T-helper 17 cell (primary cell): ENCODE measurements at places on chromosomes 11 and 22.

DNA sequence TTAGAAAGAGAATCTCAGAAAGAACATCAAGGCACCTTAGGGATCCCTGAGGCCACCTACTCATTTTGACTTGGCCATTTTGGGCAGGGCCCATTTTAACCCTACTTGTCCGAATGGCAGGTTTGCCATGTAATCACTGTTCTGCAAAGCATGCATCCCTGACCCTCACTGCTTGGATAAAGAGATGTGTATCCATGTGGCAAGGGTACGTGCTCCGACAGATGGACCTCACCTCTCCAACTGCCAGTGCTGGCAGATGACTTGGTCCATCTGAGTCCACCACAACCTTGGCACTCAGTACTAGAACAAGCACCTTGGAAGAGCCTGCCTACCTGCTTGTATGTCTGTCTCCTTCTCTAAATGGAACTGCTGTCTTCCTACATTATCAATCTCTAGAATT is 139.4 kb downstream of the SPATA19 start:
- DNase-seq: no peak

DNA sequence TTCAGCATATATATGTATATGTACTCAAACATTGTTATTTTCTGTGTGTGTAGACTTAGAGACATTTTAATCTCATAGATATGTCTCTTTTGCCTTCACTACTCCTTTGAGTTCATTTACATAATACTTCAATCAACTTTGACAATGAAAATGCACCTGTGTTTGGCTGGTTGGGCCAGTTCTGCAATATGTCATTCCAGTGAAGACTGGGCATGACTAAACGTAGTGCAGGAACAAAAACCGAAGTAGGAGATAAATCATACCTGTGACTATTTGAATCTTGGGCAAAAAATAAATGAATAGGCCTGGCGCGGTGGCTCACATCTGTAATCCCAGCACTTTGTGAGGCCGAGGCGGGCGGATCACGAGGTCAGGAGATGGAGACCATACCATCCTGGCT is 640.0 kb upstream of the ANO3 start:
- no peak for DNase-seq

DNA sequence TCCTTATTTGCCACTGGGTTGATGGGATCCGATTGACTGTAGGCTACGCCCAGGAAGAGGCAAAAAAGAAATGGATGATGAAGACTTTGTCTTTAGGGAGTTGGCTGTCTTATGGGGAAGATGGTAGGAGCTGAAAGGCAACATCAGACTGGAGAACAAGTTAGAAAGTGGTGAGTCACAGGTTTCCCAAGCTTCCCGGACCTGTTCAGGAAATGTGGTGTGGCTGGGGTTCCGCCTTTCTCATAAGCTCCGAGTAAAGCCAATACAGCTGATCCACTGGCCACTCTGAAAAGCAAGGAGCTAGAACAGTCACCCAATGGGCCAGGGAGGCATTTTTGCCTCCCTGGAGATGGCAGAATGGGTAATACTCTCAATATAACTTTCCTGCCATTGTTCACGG is 194.5 kb downstream of the SNX19 start:
- no peak for DNase-seq

- DNase-seq: no peak
Observed at GRCh38 chr11:69746752-69747742, 28.1 kb downstream of the FGF4 start.

- DNase-seq: no peak
Observed at GRCh38 chr11:131884461-131885073, 514.2 kb downstream of the NTM start.

DNA sequence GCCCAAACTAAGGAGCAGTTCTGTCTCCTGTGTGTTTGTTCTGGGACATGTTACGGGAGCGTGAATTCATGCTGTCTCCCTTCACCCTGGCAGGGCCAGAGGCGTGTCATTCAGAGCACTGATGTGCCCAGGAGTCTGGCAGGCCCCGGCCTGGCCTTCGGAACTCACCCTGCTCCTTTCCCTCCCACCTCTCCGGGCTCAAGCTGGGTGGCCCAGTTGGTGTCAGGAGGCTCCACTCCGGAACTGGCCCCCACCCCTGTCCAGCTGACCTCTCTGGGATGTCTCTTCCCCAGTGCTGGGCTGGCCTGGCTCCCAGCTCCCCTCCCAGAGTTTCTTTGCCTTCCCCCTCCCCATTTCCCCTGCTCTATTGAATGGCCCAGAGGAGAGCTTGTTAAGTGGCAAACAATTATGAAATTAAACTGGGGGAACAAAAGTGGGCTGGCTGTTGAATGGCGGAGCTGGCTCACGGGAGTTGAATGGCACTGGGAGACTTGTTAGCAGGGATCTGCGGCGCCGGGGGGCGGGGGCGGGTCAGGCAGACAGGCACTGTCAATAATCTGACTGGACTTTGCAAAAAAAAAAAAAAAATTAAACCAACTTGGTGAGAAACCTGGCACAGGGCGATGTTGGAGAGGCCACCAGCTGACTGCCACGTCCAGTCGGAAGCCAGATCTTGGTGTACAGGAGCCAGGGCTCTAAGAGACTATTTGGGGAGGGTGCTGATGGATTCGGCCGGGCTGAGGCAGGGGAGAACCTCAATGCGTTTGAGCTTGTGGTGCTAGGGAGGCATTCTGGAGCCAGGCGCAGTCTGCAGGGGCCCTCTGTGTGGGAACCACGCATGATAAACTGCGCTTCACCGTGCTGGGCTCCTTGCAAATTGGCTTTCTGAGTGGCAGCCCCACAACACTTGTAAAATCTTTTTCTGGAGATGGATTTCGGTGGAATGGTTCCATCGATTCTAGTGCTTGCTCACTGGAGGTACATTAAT is 1.3 kb downstream of the MPPED1 start:
- DNase-seq: no peak

DNA sequence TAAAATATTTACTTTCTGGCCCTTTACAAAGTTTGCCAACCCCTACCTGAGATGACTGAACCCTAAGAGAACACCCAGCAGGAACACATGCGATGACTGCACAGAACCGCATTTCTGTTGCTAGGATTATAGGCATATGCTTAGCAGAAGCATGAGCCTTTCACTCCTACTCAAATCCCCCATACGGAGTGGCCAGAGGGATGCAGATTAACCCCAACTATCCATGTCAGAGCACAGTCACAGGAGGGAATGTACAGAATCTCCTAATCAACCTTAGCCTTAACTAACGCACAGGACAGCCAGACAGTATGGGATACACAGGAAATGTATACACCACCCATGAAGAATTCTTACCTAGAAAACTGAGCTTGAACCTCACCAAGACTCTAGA is 6.2 kb downstream of the HPS4 start:
- DNase-seq: no peak

DNA sequence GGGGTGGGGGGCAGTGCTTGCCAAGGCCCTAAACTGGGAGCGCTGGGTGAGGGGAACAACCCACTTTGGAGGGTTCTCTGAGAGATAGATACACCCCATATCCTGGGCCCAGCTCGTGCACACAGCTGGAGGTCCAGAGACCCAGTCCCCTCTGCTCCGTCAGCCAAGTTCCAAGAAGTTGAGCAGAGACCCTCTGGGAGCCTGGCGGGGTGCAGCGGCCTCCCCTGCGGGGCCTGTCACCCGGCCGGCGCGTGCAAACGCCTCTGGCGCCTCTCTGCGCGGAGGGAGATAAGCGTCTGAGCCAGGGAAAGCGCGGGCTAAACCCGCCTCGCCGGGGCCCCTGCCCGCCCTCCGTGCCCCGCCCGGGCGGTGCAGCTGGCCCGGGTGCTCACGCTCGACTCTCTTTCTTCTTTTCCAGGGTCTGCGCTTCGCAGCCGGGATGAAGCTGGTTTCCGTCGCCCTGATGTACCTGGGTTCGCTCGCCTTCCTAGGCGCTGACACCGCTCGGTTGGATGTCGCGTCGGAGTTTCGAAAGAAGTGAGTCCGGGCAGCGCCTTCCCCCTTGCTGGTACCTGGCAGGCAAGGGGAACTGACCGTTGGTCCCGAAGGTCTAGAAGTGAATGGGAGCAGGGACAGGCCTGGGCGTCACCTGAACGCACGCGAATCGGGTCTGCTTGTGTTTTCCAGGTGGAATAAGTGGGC is 540 bp downstream of the ADM start:
- no peak for DNase-seq

- DNase-seq: no peak
Observed at GRCh38 chr11:22878039-22878438, 17.8 kb upstream of the CCDC179 start.

GRCh38 chr11:12052676-12053605 is 44.5 kb upstream of the DKK3 start:
- DNase-seq: no peak

DNA sequence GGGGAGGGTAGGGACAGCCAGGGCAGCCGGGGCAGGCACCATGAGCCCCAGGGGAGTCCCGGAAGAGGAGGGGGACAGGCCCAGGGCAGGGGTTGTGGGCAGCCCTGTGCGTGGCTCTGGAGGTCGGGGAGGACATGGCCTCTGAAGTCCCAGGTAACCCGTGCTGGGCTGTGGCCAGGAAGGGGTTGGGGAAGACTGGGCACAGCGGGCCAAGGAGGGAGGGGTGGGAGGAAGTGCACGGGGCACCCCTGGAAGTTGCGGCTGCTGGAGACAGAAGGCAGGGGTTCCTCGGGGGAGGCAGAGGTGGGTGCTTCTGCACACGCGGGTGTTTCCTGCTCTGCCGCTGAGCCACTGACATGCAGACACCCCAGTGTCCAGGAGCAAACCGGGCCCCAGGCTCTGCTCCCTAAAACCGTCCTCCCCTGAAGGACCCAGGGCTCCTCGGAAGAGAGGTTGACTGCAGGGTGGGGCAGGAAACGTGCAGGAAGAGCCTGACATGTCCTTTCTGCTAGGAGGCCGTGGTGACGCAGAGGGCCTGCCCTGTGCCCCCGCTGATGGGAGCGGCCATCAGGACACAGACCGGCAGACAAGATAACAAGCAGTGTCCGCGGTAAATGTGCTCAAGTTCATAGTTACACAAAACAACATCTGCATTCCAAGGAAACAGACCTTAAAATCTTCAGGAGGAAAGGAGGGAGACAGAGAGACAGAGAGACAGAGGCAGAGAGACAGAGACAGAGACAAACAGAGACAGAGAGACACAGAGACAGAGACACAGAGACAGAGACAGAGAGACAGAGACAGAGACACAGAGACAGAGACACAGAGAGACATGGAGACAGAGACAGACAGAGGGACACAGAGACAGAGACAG is 5.7 kb downstream of the TNNI2 start:
- DNase-seq: no peak

GRCh38 chr11:116723511-116723910 is 49.3 kb downstream of the BUD13 start:
- DNase-seq: no peak

GRCh38 chr22:37302674-37303555 is 20.6 kb downstream of the CYTH4 start:
- no peak for DNase-seq

DNA sequence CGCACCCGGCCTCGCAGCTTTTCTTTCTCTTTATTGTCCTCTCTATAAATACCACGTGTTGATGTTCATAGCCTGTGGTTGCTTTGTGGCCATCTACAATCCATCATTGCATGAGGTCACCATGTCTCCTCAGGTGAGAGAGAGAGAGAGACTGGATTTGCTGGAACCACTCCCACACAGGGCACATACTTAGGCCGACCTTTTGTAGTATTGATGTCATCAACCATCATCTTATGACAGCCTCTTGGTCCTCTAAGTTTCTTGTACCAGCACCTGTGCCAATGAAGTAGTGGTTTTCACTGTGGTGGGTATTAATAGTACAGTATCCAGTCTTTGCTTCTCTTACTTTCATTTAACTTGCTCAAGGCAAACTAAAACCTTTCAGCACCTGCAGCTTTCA is 22.8 kb upstream of the P2RY6 start:
- no peak for DNase-seq

- DNase-seq: no peak
Observed at GRCh38 chr11:25057861-25058260, 561.0 kb downstream of the LUZP2 start.

- peak; percentile 37 for DNase-seq
Observed at GRCh38 chr22:42180349-42180842, 49.8 kb upstream of the CYP2D6 start.

DNA sequence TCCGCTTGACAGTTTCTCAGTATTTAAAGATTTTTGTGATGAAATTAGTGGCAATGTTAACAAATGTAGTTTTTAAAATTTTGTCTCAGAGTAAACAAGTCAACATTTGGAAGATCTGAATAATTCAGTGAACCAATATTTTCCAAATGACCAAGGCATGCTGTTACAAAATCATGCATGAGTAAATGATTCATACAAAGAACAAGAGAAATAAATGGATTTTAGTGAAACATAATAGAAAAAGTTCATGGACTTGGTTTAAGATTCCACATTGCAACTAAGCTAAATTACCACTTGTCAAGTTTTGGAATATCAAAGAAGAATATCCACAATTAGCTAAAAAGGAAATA is 125.7 kb upstream of the SNX19 start:
- no peak for DNase-seq

DNA sequence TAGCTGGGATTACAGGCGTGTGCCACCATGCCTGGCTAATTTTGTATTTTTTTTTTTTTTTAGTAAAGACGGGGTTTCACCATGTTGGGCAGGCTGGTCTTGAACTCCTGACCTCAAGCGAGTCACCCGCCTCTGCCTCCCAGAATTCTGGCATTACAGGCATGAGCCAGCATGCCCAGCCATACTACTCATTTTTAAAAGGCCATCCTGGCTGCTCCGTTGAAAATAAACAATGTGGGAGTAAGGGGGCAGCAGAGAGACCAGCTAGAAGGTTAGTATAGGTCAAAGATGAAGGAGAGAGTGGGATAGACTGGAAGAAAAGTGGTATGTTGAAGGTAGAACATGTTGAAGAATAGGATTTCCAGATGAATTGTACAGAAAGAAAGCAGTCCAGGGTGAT is 17.6 kb upstream of the LIN7C start:
- DNase-seq: no peak

DNA sequence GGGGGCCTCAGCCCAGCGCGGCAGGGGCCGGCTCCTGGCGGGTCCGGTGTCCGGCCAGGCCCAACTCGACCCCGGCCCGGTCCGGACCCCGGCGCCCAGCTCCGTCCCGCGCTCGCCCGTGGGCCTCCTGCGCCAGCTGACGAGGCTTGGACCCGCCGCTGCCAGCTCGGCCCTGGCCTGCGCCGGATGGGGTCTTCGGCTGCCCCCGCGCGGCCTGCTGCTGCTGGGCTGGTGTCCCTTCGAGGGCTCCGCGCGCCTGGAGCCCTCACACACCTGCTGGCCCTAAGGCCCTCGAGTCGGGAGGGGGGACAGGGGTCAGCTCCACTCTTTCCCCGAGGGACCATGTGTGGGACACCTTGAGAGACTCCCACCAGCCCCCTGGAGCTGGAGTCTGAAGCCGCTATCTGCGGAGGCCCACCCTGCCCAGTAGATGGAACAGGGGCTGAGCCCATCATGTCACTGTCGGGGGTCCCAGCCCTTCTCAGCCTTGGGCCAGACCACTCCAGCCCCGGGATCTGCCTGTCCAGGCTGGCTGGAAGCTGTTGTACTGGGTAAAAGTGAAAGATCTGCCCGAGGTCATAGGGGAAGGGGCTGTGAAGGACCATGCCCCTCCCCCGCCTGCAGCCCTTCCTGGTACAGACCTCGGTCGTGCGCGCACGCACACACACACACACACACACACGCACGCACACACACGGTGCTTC is 768 bp upstream of the CDKN1C start:
- DNase-seq: no peak
